ENCODE measurements at places on chromosomes 6 and 20.

GRCh38 chr6:156163311-156163710 lies 613.9 kb upstream of the ARID1B start:
- DNase-seq: no peak

DNA sequence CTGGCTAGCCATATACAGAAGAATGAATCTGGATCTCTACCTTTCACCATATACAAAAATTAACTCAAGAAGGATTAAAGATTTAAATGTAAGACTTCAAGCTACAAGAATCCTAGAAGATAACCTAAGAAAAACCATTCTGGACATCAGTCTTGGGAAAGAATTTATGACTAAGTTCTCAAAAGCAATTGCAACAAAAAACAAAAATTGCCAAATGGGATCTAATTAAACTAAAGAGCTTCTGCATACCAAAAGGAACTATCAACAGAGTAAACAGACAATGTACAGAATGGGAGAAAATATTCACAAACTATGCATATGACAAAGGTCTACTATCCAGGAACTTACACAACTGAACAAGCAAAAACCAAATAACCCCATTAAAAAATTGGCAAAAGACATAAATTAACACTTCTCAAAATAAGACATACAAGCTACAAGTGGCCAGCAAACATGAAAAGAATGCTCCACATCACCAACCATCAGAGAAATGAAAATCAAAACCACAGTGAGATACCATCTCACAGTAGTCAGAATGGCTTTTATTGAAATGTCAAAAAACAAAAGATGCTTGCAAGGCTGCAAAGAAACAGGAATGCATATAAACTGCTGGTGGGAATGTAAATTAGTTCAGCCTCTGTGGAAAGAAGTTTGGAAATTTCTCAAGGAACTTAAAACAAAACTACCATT lies 66.8 kb upstream of the RSPO3 start:
- DNase-seq: no peak

DNA sequence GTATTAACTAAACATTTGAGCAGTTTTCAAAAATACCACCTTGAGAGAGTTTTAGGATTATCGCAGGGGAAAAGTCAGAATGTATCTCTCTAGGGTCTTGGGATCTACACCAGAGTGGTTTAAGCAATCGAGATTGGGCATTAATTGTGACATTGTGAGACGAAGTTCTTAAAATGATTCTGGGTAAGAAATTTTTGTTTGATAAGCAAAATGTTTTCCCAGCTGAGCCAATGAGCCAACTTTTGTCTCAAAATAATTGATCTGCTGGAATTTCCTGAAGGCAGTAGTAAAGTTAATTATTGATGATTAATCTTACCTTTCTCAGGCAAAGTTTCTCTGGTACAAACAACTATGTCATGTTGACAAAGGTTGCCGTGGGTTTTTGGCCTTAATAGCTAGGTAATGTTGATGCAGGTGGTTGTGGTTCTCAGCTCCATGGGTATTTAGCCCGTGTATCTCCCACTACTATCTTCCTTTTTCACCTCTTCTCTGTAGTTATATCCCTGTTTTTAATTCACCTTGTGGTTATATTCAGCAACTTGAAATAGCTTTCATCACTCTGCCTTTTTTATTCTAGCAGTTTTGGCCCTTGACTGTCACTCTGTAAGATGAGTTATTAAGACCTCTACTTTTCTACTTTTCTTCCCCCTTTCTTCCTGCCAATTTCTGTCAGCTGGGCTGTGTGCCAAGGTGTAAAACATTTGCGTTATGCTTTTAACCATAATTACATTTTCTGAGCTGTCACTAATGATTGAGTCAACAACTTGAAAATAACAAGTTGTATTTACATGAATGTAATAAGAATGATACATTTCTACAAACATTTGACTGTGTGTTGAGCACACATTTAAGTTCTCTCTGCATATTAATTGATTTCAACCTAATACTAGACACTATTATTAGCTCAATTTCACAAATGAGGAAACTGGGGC lies 368.3 kb upstream of the BTBD3 start:
- DNase-seq: no peak

DNA sequence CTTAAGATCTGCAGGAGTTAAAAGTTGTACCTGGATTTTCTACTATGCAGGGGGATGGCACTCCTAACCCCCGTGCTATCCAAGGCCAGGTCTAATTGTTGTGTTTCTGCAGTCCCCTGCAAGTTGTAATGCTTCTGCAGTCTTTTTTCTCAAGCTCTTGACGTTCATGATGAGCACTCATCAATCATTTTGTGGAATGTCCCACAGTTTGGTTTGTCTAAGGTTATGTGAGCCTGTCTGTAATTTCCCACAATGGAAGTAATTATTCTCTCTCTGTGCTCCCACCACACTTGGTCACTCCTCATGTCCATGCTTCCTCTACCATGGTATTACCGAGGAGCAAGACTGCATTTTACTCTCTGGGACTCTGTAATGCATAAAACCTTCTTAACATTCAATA lies 107.6 kb upstream of the SSTR4 start:
- DNase-seq: no peak

- no peak for DNase-seq
Observed at GRCh38 chr20:3818155-3819151, 1.9 kb upstream of the AP5S1 start.

DNA sequence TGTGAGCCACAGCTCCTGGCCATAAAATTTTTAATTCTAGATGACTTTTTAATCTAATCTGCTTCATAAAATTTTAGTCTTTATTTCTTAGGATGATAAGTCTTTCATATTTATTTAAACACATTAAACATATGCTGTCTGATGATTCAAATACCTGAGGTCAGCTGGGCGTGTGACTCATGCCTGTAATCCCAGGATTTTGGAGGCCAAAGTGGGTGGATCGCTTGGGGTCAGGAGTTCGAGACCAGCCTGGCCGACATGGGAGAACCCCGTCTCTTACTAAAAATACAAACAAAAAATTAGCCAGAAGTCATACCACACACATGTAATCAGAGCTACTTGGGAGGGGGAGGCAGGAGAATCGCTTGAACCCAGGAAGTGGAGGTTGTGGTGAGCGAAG lies 53.1 kb downstream of the RBM24 start:
- no peak for DNase-seq

- no peak for DNase-seq
Observed at GRCh38 chr20:33373735-33374605, 27.3 kb downstream of the CDK5RAP1 start.

- DNase-seq: no peak
Observed at GRCh38 chr20:60802676-60803075, 449.4 kb upstream of the CDH4 start.
